ENCODE measurements at places on chromosomes 1 and 21.
A peak's percentile ranks its signal among the peaks of the same experiment; 100 is the strongest.

- no peak for DNase-seq
Observed at GRCh38 chr1:32782086-32782485, 35.1 kb downstream of the YARS1 start.

- DNase-seq: peak; percentile 83
Observed at GRCh38 chr1:232923739-232924386, 26.5 kb upstream of the NTPCR start.

GRCh38 chr1:214305164-214305751, 24.3 kb downstream of the SMYD2 start:
- no peak for DNase-seq

- no peak for DNase-seq
Observed at GRCh38 chr21:29748391-29749167, 191.2 kb downstream of the GRIK1 start.

Measured in central memory CD4-positive, alpha-beta T cell (primary cell).